Fibroblast of skin of right quadriceps (primary cell): ENCODE measurements at places on chromosomes 7 and 10.

- no peak for DNase-seq
These were observed 142.5 kb downstream of the GNAT3 start for GRCh38 chr7:80369321-80369720.

DNA sequence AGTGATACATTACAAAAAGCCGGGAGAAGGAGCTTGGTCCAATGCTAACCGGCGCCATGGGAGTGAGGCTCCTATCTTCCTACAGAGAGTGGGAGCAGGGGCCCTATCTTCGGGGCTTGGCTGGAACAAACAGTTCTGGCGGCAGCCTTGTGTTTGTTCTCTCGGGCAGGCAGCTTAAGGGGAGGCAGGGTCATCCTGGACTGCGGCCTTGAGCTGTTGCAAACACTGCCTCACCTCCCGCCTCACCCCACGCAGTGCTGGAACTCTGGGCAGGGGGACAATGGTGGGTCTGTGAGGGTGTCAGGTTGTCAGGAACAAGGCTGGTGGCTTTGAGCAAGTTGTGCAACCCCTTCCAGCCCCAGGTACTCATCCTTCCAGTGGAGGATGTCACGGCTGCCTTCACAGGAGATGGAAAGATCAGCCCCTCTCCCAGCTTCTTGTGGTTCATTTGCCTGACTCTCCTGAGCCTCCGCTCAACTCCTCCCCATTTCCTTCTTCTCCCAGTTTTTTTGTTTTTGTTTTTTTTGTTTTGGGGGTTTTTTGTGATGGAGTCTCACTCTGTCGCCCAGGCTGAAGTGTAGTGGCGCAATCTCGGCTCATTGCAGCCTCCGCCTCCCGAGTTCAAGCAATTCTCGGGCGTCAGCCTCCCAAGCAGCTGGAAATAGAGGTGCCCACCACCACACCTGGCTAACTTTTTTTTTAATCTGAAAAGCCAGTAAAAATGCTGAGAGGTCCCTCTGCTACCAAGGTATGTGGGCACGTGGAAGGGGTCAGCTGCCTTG lies 57.4 kb downstream of the SPOCK2 start:
- no peak for DNase-seq

- no peak for DNase-seq
These were observed 185.5 kb downstream of the BMPER start for GRCh38 chr7:34090816-34091215.

- DNase-seq, result no peak
These were observed 35.2 kb downstream of the MRPL32 start for GRCh38 chr7:42967391-42967790.

DNA sequence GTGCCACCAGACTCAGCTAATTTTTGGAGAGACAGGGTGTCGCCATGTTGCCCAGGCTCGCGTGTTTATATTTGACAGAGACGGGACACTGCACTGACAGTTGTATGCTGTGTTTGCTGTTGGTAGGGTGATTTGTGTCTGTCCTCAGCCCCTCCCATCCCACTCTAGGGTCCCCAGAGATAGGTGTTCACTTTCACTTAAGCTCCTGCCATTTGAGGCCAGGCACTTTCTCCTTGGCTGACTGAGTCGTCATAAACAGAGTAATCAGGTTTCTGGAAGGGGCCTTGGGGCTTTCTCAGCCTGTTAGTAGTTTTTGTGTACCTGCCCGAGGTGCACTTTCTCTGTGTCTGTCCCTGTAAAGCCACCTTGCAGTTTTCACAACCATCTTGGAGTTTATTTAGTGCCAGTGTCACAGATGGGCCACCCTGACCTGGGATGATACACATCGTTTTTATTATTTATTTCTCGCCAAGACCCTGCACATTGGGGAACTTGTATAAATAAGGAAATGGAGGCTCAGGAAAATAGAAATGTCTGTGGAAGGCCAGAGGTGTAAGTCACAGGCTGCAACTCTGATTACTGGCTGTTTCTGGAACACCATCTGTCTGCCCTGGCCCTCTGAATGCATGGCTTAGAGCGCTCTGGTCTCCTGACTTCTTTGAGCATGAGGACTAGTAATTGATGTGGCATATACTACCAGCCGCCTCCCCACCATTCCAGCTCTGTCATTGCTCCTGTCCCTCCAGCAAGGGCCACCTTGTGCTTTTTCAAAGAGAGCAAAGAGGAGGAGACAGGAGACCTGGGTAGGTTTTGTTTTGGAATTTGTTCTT lies 81.9 kb upstream of the PDCD4 start:
- no peak for DNase-seq

DNA sequence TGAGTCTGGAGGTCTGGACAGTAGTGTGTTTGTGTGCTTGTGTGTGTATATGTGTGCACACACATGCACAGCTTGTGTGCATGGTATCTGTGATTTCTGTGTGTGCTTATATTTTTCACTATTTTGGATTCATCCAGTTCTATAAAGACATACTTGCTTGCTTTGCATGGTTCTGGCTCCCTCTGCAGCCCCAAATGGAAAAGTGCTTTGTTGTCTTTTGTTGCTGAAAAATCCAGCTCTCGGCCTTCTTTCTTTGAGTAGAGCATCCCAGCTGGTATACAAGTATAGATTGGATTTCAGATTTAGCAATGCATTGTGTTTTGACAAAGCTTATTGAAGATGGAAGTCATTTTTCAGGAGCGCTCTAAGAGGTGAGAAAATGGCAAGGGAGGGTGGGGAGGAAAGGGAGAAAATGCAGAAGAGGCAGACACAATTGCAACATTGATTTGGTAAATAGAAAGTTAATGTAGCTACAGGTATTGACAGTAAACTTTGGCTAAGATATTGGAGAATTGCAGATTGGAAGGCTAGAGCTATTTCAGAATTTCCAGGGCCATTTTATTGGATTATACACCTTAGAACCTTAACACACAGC lies 333.9 kb downstream of the AUTS2 start:
- peak; percentile 50 for DNase-seq

- no peak for DNase-seq
These were observed 156.1 kb downstream of the DKK1 start for GRCh38 chr10:52469970-52470705.

GRCh38 chr7:134939136-134939535 lies 47.2 kb upstream of the AGBL3 start:
- DNase-seq, result no peak

GRCh38 chr7:41796331-41796730 lies 93.4 kb upstream of the INHBA start:
- peak; percentile 24 for DNase-seq

DNA sequence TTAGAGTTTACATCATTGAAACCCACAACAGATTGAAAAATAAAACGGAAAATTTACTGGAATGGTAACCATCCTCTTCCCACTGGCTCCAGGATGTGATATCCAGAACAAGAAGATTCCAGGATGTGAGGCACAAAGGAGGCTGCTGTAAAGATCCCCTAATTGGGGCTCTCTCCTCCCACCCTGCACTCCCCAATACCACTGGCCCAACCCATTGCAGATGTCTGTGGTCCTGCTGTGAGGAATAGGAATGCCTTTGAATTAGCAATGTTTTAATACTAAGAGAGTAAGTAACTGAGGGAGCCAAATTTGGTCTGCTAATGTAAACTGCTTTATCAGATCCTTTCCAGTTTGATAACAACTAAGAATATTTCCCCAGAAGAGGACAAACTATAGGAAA lies 225.9 kb upstream of the INHBA start:
- peak; percentile 60 for DNase-seq

GRCh38 chr7:86968618-86969017 lies 90.8 kb downstream of the ELAPOR2 start:
- no peak for DNase-seq

DNA sequence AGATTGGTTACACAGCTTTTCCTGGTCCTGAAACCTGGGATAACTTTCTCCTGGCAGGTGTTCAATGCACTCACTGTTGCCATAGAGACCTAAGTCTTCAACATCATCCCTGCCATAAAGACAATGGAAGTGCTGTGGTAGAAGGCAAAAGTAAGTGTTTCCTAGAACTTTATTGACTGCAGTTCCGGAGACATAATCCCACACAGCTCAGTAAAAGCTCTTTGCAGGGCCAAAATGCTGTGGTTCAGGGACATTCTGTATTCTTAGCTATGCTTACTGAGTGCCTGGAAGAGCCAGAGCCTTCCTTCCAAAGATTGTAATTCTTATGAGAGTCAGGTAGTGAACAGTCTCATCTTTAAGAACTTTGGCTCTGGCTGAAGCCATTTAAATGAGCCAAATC lies 5.3 kb downstream of the WIPF3 start:
- DNase-seq, result no peak

DNA sequence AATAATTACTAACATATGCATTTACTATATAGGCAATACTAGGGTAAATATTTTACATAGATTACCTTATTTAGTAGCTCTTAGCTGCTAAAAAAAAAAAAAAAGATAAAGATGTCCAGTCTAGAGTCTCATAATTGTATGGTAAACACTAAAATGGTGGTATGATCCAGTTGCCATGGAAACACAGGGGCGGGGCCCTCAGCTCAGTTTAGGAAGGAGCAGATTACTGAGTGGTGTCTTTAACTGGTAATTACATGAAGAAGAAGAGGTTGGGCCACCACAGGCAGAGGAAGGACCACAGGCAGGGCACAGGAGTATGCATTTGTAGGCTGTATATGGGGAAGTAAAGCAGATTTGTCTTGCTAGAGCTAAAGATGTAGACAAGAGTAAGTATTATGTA lies 43.7 kb downstream of the ITGB8 start:
- DNase-seq, result no peak

DNA sequence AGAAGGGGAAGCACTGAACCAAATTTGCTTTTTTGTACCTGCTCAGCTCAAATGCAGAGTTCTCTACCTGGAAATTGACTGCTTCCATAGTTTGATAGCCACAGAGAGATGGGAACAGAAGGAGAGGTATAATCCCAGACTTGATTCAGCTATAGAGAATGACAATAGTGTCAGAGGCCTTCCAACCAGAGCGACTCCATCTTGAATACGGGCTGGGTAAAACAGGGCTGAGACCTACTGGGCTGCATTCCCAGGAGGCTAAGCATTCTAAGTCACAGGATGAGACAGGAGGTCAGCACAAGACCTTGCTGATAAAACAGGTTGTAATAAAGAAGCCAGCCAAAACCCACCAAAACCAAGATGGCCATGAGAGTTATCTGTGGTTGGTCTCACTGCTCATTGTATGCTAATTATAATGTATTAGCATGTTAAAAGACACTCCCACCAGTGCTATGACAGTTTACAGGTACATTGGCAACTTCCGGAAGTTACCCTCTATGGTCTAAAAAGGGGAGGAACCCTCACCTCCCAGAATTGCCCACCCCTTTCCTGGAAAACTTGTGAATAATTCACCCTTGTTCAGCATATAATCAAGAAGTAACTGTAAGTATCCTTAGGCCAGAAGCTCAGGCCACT lies 42.7 kb upstream of the ATRNL1 start:
- DNase-seq, result no peak

DNA sequence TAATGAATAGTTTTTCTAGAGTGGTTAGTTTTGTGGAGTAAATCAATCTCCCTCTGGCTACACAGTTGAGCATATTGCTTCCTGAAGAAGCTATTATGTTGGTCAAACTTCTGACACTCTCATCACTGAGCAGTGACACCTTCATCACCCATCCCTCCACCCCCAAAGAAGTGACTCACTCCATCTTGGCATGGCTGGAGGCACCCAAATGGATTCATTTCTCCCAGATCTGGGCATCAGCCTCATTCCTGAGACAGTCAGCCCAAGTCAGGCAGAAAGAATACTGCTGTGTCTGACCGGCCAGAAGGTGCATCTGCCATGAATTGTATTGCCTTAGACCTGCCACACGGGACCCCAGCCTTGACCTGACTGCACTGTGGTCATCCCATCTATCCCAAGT lies 117.0 kb upstream of the HABP2 start:
- DNase-seq, result no peak
